GM03348 (cell line): ENCODE measurements at places on chromosomes 16 and 17.
A peak's percentile ranks its signal among the peaks of the same experiment; 100 is the strongest.

GRCh38 chr16:85850344-85850880 lies 48.5 kb upstream of the IRF8 start:
- no peak for DNase-seq

DNA sequence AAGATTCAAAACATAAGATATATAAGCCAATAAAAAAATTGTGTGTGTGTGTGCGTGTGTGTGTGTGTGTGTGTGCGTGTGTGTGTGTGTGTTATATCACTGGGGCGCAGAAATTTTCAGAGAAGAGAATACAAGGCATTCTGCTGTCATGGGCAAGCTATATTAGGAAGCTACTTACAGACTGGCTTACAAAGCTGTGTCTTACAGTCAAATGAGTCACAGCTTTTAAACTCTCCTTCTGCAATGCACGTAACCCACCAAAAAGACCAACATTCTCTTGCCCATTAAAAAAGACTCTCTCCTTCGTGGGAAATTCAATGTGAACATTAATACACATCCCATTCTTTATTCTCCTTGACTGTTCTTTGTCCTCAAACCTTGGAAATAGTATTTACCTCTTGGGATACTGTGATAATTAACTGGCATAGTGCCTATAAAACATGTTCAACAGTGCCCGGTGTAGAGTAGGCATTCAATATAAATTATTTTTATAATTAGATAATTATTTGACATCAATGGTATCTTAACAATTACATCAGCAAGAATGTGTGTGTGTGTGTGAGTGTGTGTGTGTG lies 860.4 kb upstream of the SOX9 start:
- peak; percentile 32 for DNase-seq

DNA sequence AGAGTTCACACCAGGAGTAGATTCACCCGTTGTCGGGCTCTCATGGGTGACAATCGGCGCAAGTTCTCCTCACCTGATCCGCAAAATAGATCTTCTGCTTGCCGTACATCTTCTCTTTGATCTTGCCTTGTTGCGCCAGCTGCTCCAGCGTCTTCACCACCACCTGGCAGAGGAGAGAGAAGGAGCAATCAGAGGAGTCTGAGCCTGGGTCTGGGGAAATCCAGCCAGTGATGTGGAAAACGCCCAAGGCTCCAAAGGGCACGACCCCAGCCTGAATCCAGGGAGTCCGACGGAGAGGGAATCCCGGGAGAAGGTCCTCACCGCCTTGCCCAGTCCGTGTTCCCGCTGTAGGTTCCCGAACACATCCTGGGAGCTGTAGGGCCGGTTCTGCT lies 393 bp downstream of the PSMC3IP start:
- DNase-seq = no peak

DNA sequence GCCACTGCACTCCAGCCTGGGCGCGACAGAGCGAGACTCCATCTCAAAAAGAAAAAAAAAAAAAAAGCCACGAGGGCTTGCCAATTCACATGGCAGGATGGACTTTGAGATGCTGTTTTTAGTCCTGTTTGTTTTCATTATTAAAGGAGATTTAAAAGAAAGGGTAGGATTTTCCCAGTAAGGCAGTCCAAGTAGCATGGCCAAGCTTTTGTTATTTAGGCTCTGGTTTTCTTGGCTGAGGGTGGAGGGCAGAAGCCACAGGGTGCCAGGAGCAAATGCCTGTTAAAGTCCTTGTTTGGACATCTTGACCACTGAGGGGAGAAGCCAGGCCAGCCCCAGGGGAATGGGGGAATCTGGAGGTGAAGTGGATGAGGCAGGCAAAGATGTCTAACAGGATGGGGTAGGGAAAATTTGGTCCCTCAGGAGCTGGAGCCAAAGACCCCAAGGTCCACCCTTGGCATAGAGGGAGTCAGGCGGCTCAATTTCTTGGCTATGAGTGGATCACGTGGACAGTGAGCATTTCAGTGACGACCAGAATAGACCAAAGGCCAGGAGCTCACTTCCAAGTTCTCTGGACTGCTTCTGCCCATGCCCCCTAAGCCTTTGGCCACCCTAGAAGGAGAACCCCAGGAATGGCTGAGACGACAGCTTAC lies 20.8 kb upstream of the PLLP start:
- no peak for DNase-seq

- DNase-seq = no peak
Measured at GRCh38 chr17:3740611-3741073, 16.9 kb downstream of the HASPIN start.

DNA sequence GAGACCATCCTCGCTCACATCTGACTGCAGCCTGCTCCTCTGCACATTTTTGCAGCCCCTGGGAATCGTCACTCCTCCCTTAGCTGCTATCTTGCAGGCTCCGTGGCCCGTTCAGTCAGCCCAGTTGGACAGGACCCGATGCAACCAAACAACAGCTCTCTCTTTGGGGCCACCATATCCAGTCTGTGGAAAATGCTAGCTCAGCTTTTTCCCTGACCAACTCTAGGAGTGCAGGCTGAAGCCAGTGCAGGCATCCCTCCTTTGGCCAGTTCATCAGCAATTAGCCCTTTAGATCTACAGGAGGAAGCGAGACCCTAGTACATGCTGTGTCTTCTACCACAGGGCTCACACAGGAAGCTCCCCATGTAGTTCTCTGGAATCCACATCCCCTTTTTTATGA lies 182.1 kb downstream of the HS3ST3A1 start:
- DNase-seq = no peak

GRCh38 chr16:52099382-52099781 lies 447.6 kb downstream of the TOX3 start:
- DNase-seq = no peak

DNA sequence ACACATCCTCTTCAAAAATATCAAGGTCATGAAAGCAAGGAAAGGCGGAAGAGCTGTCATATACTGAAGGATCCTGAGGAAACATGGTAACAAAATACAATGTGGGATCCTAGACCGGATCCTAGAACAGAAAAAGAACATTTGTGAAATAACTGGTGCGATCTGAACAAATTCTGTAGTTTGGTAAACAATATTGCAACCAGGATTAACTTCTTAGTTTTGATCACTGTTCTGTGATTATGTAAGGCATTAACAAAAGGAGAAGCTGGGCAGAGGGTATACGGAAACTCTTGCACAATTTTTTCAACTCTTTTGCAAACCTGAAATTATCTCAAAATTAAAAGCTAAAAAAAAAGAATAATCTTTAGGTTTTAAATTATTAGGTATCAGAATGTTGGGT lies 109.7 kb downstream of the TRIM37 start:
- no peak for DNase-seq

GRCh38 chr16:26787924-26788323 lies 278.8 kb upstream of the C16orf82 start:
- no peak for DNase-seq

DNA sequence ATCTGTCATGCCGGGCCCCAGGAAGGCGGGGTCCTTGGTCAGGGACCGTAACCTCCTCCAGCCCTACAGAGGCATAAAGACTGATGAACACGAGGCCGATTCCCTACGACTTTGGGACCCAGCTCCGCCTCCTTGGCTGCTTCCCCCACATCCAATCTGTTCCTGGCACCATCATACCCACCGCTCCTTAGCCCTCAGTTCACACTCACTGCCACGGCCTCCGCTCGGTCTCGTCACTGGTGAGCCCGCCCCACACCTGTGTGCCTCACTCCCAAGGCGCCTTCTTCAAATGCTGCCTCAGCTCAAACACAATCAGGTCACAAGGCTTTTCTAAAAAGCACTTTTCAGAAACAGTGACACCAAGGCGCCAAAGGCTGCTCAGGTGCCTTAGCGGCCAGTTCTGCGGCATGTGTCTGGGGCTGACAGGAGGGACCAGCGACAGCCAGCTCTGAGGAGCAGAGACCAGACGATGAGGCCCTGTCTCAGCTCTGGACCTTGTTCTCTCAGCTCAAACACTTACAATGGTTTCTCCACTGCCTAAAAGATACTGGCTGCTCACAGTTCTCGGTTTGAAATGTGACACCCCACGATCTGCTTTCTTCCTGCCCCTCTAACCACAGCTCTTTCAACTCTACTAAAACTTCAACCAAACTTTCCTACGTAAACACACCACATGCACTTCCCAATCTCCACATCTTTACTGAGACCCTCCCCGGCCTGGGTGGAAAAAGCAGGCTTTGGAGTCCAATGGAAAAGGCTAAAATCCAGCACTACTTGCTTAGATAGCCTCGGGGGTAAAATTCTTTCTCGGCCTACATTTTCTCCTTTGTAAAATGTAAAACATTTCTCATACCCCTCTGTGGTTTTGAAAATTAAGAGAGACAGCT lies 33.2 kb downstream of the CYB5D2 start:
- no peak for DNase-seq

DNA sequence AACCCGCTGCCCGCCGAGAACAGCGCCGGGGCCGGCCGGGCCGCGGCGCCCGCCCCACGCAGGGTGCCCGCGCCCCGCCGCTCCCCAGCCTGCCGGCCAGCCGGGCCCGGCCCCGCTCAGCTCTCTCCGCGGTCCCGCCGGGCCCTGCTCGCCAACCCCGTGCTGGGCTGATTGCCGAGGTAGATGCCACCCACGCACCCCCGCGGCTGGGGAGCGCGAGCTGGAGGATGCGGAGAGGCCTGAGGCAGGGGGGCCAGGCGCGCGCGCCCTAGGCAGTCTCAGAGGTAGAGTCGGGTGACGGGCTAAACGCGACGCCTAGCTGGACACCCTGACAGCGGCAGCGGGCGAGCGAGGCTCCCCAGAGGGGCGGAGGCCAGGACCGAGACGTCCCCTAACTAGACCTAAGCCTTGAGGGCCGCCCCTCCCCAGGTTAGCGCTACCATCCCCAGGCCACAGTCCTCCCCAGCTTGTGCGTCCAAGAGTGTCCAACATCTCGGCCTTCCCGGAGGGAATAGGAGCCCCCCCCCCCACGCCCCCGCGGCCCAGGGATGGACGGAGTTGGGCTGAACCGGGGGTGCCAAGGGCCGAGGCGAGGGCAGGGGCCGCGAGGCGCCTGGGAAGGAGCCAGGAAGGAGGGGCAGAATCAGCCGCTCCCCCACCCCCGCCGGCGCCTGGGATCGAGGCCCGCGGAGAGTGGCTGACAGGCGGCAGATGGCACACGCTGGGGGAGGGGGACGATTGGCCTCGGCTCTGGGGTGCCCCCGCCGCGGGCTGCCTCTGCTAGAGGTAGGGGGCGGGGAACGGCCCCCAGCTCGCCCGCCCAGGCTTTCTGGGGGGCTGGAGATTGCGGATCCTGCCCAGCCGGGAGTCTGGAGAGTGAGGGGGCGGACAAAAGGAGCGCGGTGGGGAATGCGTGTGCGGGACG lies 2.5 kb upstream of the ZNF423 start:
- DNase-seq = peak; percentile 54

- no peak for DNase-seq
Measured at GRCh38 chr16:77946823-77947222, 75.5 kb upstream of the CLEC3A start.
